ENCODE measurements at places on chromosomes 6 and 20.

DNA sequence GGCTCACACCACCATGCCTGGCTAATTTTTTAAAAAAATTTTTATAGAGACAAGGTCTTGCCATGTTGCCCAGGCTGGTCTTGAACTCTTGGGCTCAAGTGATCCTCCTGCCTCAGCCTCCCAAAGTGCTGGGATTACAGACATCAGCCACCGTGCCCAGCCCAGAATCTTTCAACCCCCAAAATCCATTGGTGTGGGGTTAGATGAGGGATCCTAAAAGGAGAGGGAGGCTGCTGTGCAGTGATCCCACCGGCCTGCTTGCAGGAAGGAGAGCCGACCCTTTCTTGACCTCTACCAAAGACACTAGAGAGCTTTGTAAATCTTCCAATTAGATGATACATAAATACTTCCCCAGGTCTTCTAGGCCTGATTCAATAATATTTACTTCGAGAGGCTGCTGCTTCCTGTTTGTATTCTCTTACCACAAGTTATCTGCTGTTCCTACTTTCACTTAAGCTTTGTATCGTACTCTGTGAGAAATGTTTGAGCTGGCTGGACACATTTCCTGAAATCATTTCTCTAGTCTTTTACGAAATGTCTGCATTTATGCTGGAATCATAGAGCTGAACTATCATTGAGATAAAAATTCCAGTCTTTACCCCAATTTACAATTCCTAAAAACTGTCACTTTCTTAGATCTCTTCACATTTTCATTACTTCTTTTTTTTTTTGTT, 49.3 kb upstream of the IER3 start:
- peak; percentile 68 for DNase-seq

DNA sequence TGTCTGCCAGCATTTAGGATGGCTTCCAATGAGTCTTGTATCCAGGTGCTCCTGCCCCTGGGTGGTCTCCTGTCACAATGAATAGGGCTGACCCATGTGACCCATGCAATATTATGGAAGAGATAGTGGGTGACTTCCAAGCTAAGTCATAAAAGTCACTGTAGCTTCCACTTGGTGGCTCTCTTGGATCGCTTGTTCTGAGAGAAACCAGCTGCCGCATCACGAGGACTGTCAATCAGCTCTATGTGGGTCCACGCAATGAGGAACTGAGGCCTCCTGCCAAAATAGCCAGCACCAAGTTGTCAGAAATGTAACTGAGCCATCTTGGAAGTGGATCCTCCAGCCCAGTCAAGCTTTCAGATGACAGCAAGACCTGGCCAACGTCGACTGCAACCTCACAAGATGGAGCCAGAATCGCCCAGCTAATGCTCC, 14.9 kb upstream of the MATN4 start:
- DNase-seq, result peak; percentile 47

GRCh38 chr6:20924911-20925543, 390.8 kb downstream of the CDKAL1 start:
- peak; percentile 53 for DNase-seq

DNA sequence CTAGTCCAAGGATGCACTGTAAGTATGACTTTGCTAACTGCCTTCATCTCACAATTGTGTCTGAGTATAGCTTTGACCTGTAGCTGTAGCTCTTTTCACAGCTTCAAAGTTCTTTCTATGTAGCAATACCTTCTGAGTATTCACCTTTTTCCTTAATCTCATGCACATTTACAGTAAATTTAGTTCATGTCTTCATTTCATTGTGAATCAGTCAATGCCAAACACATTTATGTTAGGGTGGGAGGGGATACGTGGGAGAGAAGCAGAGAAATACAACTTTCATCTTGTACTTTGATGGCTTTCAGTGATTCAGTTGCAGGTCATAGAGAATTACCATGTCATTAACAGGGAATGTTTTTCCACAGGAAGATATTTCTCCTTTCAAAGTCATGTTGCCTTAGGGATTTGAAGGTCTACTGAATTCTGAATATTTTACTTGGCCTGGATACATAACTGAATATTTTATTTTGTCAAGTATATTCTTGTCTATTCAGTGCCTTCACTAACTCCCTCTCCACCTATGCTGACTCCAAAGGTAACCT, 119.2 kb downstream of the TINAG start:
- DNase-seq, result no peak
